NCI-H2081 treated with DMSO at 0.1 percent for 48 hours (cell line): ENCODE measurements at places on chromosomes 12 and 14.

GRCh38 chr14:67428501-67429031, 16.6 kb upstream of the PLEK2 start:
- DNase-seq = no peak

GRCh38 chr12:19833775-19834501, 394.6 kb downstream of the AEBP2 start:
- DNase-seq = no peak

GRCh38 chr14:96452684-96453083, 49.5 kb upstream of the PAPOLA start:
- DNase-seq = no peak

- no peak for DNase-seq
These were observed 17.5 kb downstream of the ATG2B start for GRCh38 chr14:96345669-96346068.

- no peak for DNase-seq
These were observed 1312.7 kb upstream of the USP15 start for GRCh38 chr12:60947533-60947932.

- no peak for DNase-seq
These were observed 96.1 kb upstream of the GRIP1 start for GRCh38 chr12:66774929-66775328.

DNA sequence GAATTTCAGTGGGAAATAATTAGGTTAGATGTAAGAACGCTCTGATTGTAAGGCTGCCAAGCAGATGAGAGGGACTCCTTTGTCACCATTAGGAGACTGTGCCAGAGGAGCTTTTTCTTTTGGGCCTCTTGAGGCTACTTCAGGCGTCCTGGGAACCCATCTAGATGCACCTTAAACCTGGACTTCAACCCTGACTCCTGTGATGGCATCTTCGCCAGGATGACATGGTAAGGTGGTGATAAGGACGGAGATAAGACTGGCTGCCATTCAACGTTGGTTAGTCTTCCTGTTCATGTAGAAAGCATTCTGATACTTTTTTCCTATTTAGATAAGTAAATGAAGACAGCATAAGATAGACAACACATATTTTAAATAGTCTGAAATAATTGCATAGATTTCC, 36.3 kb downstream of the STK38L start:
- DNase-seq = no peak

GRCh38 chr12:87051621-87052020, 795.4 kb upstream of the MGAT4C start:
- no peak for DNase-seq

DNA sequence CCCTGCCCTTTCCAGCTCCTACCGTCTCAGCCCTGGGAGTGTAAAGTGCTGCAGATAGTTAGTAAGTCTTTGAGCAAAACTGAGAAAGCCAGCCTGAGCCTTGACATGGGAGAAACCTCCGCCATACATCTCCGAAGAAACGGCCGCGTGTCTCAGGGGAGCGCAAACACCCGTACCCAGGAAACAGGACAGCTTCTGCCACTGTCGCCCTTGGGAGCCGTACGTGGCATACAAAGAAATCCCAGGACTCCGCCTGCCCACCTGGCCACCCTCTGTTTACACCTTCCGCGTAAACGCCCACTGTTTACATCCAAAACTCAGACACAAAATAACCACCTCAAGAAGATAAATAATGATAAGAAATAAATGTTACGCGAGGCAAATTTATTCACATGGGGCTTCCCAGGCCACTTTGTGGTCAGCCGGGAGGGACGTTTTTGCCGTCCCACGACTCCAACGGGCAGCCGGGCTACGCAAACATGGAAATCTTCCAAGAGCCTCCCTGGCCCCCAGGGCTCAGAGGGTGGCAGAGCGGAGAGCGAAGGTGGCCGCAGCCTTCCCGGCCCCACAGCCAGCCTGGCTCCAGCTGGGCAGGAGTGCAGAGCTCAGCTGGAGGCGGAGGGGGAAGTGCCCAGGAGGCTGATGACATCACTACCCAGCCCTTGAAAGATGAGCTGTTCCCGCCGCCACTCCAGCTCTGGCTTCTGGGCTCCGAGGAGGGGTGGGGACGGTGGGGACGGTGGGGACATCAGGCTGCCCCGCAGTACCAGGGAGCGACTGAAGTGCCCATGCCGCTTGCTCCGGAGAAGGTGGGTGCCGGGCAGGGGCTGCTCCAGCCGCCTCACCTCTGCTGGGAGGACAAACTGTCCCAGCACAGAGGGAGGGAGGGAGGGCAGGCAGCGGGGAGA, at the start of gene BDKRB2:
BDKRB2 (plus strand) TSS at position 689 of the 908 bp plus-strand sequence. CDS start 32,269 bp downstream, outside the sequence.
- no peak for DNase-seq

GRCh38 chr12:180445-180844, 33.5 kb downstream of the SLC6A12 start:
- DNase-seq = no peak

DNA sequence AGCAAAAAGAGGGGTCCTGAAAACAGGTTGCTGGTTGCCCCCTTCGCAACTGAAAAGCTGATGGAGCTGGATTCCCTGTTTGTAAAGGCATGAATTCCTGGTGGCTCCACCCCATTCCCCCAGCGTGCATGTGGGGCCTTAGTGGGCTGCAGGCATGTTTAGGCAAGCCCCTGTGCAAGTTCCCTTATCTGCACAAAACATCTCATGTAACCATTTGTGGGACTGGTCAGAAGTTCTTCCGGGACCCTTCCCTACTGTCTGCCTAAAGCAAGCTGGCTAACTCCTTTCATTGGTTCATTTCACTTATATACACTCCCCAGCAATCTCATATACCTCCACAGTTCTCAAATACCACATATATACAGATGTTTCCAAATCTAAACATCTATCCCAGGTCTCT, 24.0 kb upstream of the HIGD1C start:
- DNase-seq = no peak

- no peak for DNase-seq
These were observed 8.1 kb upstream of the ZNF385A start for GRCh38 chr12:54392485-54393206.

- no peak for DNase-seq
These were observed 14.0 kb downstream of the NPC2 start for GRCh38 chr14:74478996-74479635.

GRCh38 chr14:89233184-89233583, 183.8 kb downstream of the FOXN3 start:
- no peak for DNase-seq

DNA sequence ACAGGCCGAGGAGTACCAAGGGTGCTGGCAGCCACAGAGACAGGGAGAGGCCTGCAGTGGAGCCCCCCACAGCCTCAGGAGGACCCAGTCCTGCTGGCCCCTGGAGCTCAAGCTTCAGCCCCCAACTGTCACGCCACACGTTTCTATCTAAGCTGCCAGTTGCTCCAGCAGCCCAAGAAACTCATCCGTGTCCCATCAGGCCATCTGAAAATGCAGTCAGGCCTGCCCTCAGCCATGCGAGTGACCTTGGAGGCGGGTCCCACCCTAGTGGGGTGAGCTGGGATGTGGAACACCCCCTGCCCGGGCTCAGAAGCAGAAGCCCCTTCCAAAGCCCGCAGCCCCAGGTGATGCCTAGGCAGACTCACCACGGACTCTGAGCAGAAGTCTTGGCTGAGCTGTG, 158.9 kb downstream of the RIMBP2 start:
- no peak for DNase-seq

DNA sequence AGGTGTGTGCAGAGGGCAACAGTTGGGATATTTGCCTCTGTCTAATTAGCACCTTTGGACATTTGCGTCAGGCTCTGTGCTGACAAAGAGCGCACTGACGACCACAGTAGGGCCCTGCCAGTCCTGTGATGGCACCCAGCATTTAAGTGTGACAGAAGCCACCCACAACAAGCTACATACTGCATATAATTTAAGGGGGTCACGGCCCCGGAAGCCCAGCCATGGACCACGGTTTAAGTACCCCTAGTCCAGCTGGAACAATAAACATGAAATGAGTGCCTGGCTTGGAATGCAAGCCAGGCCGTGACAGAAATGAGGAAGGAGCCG, 16.8 kb upstream of the DYNC1H1 start:
- no peak for DNase-seq

GRCh38 chr12:92779902-92780301, 77.1 kb downstream of the PLEKHG7 start:
- no peak for DNase-seq

- no peak for DNase-seq
These were observed 1.8 kb downstream of the PXN start for GRCh38 chr12:120263748-120264085.

DNA sequence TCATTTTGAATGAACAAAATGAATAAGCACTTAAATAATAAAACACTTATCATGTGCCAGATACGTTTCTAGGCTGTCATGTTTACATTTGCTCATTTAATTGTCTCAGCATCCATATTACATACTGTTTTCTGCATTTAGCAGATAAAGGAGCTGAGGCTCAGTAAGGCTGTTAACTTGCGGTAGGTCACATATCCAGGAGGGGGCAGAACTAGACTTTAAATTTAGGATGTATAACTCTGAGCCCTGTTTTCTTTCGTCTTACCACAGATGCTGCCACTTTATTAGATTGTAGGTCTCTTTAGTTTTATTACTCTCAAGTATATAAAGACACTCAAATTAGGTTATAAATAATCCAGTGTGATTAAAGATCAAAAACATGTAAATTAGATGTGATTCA, 17.7 kb downstream of the IRAK4 start:
- DNase-seq = no peak

- DNase-seq = no peak
These were observed 909.4 kb upstream of the LRFN5 start for GRCh38 chr14:40697231-40697630.

DNA sequence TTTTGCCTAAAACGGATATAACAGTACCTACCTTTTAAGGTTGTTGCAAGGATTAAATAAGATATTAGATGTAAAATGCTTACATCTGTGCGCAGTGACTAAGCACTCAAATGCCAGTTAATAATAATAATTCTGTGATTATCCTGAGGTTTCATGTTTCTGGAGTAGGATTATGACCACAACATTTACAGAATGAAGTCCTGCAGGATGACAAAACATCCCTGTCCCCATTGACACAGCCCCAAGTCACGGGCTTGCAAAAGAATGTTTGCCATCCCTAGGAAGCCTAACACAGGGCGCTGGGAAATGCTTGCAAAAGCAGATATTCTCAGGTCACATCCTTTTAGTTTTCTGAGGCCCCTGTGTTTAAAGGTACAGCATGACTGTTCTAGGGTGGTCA, 20.1 kb downstream of the SUSD6 start:
- no peak for DNase-seq

- DNase-seq = no peak
These were observed 384.3 kb downstream of the ADAMTS20 start for GRCh38 chr12:43167691-43168090.

- no peak for DNase-seq
These were observed 277.4 kb downstream of the DAD1 start for GRCh38 chr14:22311636-22312035.

GRCh38 chr12:89544022-89544421, 18.2 kb upstream of the POC1B start:
- no peak for DNase-seq

DNA sequence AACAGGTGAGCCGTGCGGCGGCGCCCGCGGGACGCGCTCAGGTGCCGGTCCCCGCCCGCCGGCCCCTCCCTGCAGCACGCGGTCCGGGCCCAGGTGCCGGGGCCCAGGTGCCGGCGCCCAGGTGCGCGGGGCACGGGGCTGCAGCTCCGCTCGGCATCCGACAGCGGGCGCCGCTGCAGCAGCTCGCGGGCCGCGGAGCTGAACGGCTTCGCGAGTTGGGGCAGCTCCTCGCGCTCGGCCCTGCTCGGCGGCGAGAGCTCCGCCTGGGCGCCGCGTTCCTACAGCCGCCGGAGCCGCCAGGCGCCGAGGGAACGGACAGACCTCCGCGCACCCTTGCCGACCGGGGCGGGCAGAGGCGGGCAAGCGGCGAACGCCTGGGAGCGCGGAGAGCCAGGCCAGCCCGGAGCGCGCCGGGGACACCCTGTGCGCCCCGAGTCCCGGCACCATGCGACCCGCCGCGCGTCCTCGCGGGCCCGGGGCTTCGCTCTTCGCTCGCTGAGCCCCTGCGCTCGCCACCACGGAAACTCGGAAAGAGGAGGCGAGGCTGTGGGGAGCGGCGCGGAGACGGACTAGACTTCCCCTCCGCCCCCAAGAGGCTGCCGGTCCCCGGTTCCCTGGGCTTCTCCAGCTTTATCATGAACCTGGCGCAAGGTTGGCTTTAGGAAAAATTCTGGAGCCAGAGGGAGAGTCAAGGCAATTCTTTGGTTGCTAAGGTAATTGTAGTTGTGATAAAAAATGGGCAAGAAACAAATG, at the start of gene RGS6:
RGS6 (plus strand) TSS at position 201 of the 753 bp plus-strand sequence.
- no peak for DNase-seq

DNA sequence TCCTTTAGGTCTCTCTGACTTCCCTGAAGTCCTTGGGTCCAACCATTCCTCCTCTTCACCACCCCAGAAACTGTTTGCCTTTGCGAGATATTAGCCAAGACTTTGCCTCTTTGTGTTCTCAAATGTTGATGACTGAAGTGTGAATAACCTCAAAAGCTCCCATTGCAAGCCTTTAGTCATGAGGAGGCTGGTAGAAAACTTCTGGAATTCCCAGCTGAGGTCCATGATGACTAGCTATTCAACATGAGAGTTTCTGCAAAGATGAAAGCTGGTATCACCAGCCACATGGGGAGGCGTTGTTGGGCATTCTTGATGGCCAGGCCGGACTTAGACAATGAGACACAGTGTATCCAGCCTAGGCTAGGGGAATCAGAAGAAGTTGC, 111.7 kb downstream of the TBX5 start:
- DNase-seq = no peak

GRCh38 chr14:53001787-53002378, 51.0 kb upstream of the FERMT2 start:
- DNase-seq = no peak

- no peak for DNase-seq
These were observed 34.4 kb upstream of the NDUFA12 start for GRCh38 chr12:95037906-95038305.

DNA sequence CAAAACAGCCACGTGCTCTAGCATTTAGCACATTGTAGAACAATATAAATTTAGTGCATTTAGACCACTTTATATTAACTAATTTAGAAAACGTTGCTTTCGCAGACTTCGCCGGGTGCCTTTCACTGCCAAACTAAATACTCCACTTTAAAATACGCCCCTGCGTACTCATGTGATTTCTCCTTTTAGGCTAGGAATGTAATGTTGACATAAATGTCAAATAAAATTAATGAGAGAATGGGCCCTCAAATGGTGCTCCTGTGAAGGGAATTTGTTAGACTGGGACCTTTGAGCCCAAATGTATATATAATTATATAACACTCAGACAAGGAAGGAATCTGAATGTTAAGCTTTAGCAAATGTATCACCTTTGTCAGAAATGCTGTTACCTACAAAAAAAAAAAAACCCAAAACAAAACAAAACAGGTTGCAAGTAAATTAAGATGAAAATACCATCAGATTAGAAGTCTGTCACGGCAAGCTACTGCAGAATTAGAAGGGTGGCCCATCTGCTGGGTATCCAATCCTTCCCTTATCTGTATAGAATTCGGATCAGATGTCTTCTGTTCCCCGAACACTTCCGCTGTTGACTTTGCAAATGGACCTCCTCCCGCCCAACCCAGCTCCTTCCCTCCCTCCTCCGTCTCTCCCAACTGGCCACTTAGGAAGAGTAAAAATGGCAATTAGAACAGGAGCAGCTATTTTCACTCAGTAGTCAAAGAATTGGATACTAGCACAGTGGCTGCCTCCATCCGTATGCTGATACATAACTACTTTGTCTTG, 159.3 kb upstream of the FOXN3 start:
- no peak for DNase-seq
